AG20443 (cell line): ENCODE measurements at places on chromosomes 13 and 19.

- no peak for DNase-seq
Measured at GRCh38 chr13:113057084-113057483, 48.5 kb upstream of the F7 start.

DNA sequence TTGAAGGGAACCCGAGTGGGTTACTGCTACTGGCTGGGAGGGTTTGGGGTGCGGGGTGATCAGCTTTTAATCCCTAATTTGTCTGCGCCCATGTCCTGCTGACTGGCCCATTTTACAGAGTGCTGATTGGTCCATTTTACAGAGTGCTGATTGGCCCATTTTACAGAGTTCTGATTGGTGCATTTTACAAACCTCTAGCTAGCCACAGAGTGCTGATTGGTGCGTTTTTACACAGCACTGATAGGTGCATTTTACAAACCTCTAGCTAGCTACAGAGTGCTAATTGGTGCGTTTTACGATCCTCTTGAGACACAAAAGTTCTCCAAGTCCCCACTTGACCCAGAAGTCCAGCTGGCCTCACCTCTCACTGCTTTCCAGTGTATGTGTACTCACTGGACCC lies 43.2 kb downstream of the MTMR6 start:
- DNase-seq, result no peak

- no peak for DNase-seq
Measured at GRCh38 chr19:38977445-38978325, 2.1 kb upstream of the FBXO17 start.

GRCh38 chr13:49217962-49218492 lies 2.1 kb upstream of the MLNR start:
- DNase-seq, result no peak

DNA sequence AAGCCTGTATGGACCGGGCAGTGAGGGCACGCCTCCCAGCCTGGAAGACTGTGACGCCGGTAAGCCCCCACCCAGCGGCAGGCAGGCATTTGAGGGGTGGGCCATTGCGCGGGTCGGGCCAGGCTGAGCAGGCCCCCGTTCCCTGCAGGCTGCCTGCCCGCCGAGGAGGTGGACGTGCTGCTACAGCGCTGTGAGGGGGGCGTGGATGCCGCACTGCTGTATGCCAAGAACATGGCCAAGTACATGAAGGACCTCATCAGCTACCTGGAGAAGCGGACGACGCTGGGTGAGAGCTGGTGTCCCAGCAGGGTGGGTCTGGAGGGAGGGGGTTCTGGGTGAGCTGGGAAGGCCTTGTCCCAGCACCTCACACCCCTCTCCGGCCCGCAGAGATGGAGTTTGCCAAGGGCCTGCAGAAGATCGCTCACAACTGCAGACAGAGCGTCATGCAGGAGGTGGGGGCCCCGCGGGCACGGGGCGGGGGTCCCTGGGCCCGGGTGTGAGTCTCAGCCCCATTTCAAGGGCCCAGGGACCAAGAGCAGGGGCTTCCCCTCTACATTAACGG lies 7.1 kb downstream of the ARHGAP45 start:
- DNase-seq, result no peak

DNA sequence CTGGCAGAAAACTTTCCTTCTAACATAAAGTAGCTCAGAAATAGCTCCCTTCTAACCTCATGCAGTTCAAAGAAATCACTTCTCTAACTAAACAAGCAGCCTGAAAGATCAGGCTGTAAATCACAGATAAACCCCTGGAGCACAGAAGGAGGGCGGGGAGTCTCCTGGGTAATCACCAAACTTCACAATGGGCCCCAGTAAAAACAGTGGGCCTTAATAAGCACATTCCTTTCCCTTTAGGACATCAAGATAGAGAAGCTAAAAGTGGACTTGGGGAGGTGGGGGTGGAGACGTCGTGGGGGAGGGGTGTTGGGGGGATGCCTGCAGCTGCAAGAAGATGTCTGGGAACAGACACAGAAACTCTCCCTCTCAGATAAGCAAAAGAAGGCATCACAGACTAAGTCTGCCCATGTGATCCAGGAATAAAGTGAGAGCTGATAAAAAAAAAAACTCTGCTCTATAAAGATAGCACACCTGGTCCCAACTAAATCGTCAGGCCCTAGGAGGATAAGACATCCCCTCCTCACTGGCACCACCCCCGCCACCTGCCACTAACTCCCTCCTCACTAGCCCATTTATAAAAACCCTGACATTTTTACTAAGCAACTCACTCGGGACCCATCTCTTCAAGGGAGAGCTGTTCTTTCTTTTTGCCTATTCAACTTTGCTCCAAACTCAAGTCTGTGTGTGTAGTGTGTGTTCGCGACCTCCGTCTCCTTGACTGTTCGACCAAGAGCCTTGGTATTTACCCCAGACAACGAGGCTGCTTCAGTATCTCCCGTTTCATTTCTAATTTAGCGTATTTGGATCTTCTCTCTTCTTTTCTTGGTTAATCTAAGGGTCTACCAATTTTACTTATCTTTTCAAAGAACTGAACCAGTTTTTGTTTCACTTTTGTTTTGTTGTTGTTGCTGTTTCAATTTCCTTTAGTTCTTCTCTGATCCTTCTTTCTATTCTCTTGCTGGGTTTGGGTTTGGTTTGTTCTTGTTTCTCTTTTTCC lies 31.7 kb downstream of the DNAJC15 start:
- DNase-seq, result peak; percentile 34

DNA sequence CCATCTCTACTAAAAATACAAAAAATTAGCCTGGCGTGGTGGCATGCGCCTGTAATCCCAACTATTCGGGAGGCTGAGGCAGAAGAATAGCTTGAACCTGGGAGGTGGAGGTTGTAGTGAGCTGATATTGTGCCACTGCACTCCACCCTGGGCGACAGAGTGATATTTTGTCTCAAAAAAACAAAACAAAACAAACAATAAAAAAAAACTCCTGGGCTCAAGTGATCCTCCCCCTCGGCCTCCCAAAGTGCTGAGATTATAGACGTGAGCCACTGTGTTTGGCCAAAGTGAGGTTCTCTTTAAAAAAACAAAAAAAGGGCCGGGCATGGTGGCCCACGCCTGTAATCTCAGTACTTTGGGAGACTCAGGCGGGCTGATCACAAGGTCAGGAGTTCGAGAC lies 3.8 kb upstream of the JUNB start:
- DNase-seq, result no peak

GRCh38 chr19:17770613-17771012 lies 19.3 kb downstream of the FCHO1 start:
- no peak for DNase-seq

DNA sequence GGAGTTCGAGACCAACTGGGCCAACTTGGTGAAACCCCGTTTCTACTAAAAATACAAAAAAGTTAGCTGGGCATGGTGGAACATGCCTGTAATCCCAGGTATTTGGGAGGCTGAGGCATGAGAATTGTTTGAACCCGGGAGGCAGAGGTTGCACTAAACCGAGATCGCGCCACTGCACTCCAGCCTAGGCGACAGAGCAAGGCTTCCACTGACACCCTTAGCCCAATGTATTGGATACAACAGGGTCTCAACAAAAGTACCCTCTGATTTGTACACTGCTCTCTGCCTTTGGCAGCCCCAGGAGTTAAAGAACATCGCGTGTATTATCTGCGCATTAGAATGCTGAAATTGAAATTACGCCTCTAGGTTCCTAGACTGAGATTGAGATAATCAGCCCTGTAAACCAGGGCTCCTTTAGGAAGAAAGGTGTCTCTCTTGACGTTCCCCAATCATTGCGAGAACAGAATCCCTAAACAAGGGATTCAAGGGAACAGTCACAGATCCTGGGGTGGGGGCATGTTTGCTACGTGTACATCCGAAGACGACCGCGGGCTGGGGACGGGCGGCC lies 21.9 kb downstream of the IPO5 start:
- DNase-seq, result no peak

GRCh38 chr19:53132141-53132991 lies at the start of gene ZNF415:
Gene ZNF415 (minus strand): TSS chr19:53132910. CDS start chr19:53122676, 10,234 bp downstream.
- DNase-seq, result peak; percentile 96

DNA sequence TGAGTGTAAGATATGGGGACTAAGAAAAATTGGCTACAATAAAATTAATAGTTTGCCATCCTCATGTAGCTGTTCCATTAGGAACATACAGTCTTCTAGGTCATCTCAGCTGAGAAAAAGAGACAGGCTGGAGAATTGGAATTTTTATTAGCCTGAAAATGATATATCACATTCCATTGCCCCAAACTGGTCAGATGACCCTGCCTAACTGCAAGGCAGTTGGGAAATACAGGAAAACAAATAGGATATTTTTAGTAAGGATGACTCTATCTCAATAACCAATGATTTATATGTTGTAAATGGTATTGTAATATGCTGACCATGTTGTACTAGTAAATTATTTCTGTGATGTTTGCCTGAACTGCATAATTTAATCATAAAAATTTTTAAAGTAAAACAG lies 673.8 kb downstream of the PCDH9 start:
- DNase-seq, result no peak

- DNase-seq, result no peak
Measured at GRCh38 chr13:31278869-31279268, 79.1 kb downstream of the B3GLCT start.

GRCh38 chr13:97719736-97720135 lies 233.7 kb upstream of the IPO5 start:
- no peak for DNase-seq
